Right renal pelvis (tissue), 4 donors: ENCODE measurements at places on chromosomes 2 and 18.

DNA sequence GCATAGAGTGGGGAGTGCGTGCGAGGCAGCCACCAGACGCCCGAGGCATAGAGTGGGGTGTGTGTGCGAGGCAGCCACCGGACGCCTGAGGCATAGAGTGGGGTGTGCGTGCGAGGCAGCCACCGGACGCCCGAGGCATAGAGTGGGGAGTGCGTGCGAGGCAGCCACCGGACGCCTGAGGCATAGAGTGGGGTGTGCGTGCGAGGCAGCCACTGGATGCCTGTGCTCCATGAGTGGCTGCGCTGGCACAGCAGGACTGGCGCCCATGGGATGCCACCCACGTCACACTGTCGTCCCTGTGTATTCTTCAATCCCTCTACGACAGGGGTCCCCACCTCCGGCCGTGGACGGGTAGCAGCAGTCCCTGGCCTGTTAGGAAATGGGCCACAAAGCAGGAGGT, 221.9 kb downstream of the HDAC4 start:
- DNase-seq = no peak

DNA sequence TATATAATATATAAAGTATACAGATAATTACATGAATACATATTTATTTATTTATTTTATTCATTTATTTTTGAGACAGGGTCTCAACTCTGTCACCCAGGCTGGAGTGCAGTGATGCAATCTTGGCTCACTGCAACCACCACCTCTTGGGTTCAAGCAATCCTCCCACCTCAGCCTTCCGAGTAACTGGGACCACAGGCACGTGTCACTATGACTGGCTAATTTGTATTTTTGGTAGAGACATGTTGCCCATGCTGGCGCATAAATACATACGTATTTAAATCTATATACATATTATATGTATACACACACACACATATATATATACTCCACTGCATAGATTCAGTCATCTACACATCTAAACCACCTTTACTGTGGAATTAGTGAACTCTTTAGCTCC, 20.6 kb upstream of the NDUFV2 start:
- no peak for DNase-seq

GRCh38 chr2:177476897-177477296, 84.3 kb downstream of the AGPS start:
- DNase-seq = no peak

DNA sequence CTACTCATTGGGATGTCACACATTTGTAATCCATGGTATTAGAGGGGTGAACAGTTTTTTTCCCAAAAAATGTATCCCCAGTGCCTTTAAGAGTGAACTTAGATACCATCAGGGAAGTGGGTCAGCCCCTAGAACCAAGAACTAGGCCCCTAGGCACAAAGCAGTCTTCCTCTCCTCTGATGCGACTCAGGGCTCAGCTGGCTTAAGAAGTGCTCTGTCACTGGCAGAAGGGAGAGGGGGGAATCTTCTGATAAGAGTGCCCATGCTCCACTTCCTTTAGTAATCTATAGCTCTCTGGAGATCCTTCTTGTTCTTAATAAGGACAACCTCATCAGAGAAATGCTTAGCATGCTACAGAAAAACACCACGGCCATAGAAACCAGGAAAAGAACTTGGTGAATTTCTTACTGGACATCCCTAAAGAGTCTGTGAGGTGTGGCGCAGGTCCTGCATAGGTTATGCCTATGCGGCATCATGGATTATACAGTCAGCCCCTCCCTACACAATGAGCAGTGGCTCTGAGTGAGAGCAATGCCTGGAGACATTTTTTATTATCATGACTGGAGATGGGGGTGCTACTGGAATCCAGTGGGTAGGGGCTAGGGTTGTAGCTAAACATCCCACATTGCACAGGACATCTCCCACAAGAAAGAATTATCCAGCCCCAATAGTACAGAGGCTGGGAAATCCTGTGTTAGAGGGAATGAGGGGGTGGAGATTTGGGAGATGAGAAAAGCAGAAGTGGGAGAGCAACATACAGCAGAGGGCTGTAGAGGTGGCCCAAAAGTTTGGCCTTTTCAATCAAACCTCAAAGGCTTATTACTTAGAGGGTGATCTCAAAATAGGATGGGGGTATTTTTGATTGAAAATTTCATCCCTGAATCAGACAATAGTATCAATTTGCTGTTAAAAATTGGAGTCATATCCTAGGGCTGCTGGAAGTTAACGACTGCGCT, 21.7 kb upstream of the ZNF385B start:
- no peak for DNase-seq

- no peak for DNase-seq
Observed at GRCh38 chr2:197251576-197251975, 59.0 kb downstream of the ANKRD44 start.

DNA sequence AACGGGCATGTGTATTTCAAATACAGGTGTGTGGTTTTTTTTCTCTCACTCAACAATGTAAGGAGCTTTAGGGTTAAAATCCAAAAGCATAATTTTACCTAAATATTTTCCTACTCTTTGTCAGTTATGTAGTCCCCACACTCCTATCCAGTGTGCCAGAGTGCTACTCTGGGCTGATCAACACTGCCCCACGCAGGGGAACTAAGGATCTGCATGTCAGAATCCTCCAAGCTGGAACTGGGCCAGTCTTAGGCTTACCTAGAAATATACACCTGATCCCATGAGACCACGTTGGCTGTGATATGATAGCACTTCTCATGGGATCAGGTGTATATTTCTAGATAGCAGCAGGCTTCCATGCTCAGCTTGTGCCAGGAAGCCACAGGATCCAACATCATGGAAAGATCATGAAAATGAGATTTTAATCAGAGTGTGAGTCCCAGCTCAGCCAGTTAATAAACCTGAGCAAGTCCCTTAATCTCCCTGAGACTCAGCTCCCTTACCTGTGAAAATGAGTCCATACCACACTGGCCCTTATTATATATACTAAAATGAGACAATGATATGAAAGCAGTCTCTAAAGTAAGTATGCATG, 29.7 kb downstream of the CCDC141 start:
- no peak for DNase-seq

GRCh38 chr2:234447189-234447588, 49.7 kb downstream of the ARL4C start:
- DNase-seq = no peak

- DNase-seq = no peak
Observed at GRCh38 chr18:44693030-44693784, 12.5 kb downstream of the SETBP1 start.

GRCh38 chr2:133710613-133711012, 142.3 kb upstream of the NCKAP5 start:
- DNase-seq = no peak

- DNase-seq = no peak
Observed at GRCh38 chr2:132980304-132980703, 310.3 kb upstream of the LYPD1 start.

- DNase-seq = no peak
Observed at GRCh38 chr2:181977661-181978350, 7.8 kb upstream of the PPP1R1C start.

DNA sequence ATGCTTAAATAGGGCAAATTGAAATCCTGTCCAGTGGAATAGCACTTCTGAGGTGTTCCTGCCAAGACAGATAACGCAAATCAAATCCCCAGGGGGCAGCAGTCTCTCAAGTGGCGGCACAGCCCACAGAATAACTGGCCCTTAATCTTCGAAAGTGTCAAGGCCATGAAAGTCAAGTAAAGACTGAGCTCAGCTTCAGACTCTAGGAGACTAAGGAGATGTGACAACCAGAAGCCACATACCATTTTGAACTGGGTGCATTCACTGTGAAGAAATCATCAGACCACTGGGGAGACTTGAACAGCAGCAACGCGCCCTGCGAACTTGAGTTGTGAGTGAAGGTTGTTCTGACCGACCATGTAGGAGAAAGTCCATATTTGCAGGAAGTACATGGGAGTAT, 66.0 kb upstream of the ASAP2 start:
- no peak for DNase-seq

DNA sequence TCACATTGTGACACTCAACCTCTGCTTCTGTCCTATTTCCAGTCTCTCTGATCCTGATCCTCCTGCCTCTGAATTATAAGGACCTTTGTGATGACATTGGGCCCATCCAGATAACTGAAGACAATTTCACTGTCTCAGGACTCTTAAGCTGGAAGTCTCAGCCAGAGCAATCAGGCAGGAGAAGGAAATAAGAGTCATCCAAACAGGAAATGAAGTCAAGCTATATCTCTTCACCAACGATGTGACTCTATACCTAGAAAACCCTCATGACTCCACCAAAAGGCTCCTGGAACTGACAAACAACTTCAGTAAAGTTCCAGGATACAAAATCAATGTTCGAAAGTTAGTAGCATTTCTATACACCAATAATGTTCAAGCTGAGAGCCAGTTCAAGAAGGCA, 29.3 kb upstream of the TWIST2 start:
- no peak for DNase-seq

GRCh38 chr2:227395556-227395955, 7.8 kb upstream of the SCYGR1 start:
- no peak for DNase-seq

GRCh38 chr18:69622184-69622583, 221.5 kb downstream of the DOK6 start:
- peak; percentile 12 for DNase-seq

DNA sequence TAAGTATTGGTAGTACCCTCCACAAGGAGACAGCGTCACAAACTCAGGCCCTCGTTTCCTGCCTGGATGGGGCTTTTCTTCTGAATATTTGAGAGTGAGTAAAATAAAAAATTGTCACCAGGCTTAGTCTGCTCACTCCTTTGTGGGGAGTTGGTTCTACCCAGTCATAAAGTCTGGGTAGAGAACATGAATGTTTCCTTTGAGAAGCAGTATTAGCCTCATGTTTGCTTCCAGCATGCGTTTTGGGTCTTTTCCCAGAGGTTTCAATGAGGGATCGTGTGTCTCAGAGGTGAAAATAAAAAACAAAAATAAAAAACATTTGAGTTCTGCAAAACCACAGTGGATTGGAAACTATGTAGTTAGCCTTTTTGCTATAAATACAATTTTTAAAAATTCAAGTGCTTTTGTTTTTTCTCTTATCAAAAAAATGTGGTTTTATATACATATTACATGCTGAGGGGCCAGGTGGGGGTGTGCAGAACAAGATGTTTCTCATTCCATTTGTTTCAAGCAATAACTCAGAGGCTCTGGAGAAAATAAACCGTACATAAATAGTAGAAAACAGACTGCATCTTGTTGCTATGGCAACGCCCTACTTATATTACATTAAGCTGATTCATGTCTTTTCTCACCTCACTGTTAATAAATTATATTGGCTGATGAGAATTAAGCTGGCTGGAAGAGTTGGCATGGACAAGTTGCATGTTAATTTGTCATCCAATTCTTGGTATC, 225.4 kb upstream of the FBXO11 start:
- DNase-seq = peak; percentile 73

GRCh38 chr18:55419132-55419946, 168.7 kb downstream of the TCF4 start:
- no peak for DNase-seq

- DNase-seq = no peak
Observed at GRCh38 chr2:215137741-215138340, 585 bp downstream of the ABCA12 start.

DNA sequence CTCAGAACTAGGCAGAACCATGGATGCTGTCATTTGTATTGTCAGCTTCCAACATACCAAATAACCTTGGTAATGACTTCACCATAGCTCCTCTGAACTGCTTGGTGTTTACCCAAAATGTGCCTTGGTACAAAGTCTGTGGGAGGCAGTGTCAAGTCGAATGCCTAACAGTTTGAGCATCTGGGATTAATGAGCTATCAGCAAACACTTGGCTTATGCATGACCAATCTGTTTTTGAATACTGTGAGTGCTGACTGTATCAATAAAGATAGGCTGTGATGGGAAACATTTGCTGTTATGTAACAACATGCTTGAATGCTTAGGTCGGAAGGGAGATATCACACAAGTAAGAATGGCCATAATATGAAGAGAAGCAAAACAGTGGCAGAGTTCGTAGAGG, 455.4 kb downstream of the CMPK2 start:
- no peak for DNase-seq

GRCh38 chr2:8438476-8438875, 243.4 kb upstream of the ID2 start:
- DNase-seq = no peak

- no peak for DNase-seq
Observed at GRCh38 chr2:147542351-147542750, 302.5 kb upstream of the ACVR2A start.

- no peak for DNase-seq
Observed at GRCh38 chr2:99691926-99692325, 202.1 kb upstream of the REV1 start.

- DNase-seq = no peak
Observed at GRCh38 chr2:99158599-99158998, 3.8 kb downstream of the LIPT1 start.

DNA sequence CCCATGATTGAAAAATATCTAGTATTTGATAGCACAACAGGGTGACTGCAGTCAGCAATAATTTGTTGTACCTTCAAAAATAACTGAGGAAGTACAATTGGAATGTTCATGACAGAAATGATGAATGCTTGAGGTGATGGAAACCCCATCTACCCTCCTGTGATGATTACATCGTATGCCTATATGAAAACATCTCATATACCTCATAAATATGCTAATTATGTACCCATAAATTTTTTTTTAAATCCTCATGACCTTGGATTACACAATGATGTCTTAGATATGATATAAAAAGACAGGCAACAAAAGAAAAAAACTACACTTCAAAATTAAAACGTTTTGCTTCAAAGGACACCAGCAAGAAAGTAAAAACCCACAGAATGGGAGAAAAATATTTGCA, 1.4 kb upstream of the POLR1B start:
- DNase-seq = no peak

- DNase-seq = no peak
Observed at GRCh38 chr2:147386284-147386683, 458.5 kb upstream of the ACVR2A start.

- DNase-seq = no peak
Observed at GRCh38 chr2:152200565-152201465, 25.3 kb upstream of the STAM2 start.

- no peak for DNase-seq
Observed at GRCh38 chr18:36735130-36735529, 93.7 kb downstream of the TPGS2 start.

DNA sequence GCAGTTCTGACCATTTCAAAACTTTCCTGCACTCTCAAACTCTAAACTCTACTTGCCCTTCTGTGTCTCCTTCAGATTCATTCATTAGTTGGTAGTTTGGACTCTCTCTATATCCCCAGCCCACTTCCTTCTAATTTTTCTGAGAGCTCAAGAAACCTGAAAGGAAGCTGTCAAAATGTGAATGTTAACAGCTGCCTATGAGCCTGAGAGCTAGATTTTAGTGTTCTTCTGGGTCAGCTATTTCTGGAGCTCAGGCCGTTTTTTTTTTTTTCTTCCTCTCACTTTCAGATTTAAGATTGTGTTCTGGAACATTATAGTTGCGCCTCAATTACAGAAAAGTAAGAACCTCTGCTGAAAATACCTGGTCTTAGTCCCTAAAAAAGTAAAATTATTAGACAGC, 73.1 kb downstream of the RTN4 start:
- DNase-seq = peak; percentile 64

DNA sequence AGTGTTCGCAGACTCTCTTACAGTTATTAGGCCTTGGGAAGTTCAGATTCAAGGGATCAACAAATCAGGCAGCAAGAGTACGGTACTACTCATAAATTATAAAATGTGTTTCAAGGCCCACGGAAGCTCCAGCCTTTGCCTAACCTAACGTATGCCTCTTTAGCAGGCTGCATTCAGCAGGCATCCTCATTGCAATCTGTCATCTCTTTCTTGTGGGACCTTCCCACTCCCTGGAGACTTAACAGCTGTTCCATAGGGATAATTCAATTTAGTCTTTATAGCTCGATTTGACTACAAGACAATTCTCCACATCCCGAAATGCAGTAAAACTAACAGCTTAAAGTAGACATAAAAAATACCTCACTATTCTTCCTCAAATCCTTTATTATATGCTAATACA, 453.7 kb downstream of the CNTNAP5 start:
- DNase-seq = no peak
